Activated gamma-delta T cell treated with anti-CD3 and anti-CD28 coated beads, Interleukin-2, amount 50 U/mL, for 16 hours (primary cell): ENCODE measurements at places on chromosomes 12 and 14.
A peak's percentile ranks its signal among the peaks of the same experiment; 100 is the strongest.

DNA sequence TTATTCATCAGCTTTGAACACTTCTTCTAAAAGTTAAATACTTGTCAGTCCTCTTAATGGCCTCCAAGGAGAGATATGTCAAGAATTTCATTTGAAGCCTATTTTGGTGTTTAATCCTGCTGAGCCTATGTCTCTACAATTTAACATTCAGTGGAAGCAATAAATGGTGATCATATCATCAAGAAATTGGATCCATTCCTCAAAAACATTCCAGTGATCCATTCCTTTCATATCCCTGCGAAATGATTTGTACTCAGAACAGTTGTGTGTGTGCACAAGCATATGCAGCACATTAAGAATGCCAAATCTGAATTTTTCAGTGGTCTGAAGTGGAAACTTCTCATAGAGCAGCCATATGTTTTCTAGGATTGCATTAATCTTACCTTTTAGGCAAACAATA lies 373.7 kb upstream of the SYT1 start:
- no peak for DNase-seq

DNA sequence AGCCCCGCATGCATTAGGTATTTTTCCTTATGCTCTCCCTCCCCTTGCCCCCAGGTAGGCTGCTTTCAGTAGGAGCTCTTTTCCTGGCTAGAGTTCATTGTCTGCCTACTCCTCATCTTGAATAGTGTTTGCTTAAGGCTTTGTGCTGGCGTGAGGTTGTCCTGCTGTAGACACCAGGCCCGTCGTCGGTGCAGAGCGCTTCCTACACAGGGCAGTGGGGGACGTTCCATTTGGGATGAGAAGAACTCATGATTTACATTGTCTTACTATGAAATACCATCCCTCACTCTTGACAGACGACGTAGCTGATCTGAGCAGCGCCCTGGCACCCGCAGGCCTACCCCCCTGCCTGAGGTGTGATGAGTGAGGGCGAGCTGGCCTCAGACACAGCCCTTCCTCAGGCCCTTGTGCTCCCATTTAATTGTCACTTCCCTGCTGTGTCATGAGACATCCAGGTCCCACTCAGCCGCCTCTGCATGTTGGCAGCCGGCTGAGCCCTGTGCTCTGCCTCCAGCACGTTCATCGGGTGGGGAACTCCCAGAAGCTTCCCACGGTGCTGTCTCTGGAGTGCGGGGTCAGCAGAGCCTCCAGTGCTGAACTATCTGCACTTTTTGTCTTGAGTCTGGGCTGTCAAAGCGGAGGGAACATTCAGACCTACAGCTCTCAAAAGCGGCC lies 76.0 kb downstream of the WDR20 start:
- DNase-seq: no peak

DNA sequence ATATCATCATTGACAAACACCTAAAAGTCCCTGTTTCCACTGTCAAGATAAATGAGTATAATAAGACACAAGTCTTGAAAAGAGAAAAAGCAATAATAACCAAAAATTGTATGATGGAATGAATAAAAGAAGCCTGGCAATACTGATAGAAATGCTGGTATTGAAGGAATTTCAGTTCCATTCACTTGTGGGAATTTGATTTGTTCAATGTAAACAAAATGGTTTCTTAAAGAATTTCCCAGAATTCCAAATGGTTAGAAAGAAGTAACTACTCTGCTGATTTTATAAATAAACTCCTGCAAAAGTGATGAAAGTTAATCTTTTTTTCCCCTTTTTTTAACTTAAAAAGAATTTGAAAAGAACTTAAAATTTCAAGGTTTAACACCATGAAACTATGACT lies 129.9 kb upstream of the PDZRN4 start:
- DNase-seq: no peak

- DNase-seq: no peak
Measured at GRCh38 chr12:948238-948637, 1.3 kb downstream of the RAD52 start.

DNA sequence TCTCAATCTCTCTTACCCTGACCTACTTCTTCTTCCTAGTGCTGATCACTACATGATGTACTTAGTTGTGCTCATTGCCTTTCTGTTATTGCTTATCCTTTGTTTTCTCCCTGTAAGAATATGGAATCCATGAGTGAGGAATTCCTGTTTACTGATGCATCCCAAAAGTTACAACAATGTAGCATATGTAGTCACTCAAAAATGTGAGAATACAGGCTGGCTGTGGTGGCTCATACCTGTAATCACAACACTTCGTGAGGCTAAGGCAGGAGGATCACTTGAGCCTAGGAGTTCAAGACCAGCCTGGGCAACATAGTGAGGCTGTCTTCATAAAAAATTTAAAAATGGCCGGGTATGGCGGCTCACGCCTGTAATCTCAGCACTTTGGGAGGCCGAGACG lies 8.0 kb upstream of the WDR20 start:
- DNase-seq: no peak

GRCh38 chr14:64554556-64554955 lies 4.8 kb downstream of the PPP1R36 start:
- DNase-seq: no peak

- DNase-seq: no peak
Measured at GRCh38 chr14:54920052-54920451, 17.4 kb upstream of the GCH1 start.

- DNase-seq: peak; percentile 25
Measured at GRCh38 chr14:106831322-106831720, 1304.9 kb downstream of the TMEM121 start.

GRCh38 chr12:109830267-109830666 lies 2.9 kb downstream of the TRPV4 start:
- no peak for DNase-seq
